D341Med (cell line): ENCODE measurements at places on chromosomes 7 and 10.

DNA sequence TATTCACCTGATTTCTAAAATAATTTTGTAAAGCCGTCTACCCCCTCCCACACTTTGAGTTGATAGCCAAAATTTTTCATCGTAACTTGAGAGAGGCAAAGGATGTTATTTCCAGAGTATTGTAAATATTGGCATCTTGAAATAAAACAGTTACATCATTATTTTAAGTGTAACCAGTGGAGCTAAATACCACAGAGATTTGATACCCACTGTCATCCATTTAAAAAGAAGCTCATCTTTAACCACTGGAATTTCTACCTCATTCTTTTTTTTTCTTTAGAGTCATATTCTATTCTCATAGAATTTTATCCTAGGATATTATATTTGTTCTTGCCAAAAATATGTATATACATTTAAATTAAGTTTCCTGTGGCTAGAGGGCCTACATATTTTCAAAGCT lies 48.6 kb downstream of the CAMK1D start:
- DNase-seq, result no peak

GRCh38 chr7:106456329-106456728 lies 171.5 kb upstream of the NAMPT start:
- DNase-seq, result no peak

GRCh38 chr10:30432622-30433305 lies 1.2 kb upstream of the MAP3K8 start:
- DNase-seq, result no peak

- no peak for DNase-seq
Observed at GRCh38 chr7:142461437-142461836, 203.6 kb upstream of the PRSS58 start.

DNA sequence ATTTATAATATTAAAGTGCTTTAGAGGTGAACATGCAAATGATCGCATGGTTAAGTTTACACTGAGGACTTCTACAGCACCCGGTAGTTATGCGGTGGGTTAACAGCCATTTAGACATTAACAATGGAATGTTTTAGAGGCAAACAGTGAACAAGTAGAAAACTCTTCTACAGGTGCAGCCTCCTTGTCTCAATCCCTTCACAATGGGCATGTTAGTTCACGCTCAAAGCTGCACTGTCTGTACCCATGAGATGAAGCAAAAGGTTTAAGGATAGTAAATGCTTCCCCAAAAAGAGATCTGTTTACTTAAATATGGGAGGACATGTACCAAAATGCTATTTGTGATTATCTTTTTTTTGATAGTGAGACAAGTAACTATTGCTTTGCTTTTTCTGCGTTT lies 25.1 kb downstream of the PUS7 start:
- no peak for DNase-seq

DNA sequence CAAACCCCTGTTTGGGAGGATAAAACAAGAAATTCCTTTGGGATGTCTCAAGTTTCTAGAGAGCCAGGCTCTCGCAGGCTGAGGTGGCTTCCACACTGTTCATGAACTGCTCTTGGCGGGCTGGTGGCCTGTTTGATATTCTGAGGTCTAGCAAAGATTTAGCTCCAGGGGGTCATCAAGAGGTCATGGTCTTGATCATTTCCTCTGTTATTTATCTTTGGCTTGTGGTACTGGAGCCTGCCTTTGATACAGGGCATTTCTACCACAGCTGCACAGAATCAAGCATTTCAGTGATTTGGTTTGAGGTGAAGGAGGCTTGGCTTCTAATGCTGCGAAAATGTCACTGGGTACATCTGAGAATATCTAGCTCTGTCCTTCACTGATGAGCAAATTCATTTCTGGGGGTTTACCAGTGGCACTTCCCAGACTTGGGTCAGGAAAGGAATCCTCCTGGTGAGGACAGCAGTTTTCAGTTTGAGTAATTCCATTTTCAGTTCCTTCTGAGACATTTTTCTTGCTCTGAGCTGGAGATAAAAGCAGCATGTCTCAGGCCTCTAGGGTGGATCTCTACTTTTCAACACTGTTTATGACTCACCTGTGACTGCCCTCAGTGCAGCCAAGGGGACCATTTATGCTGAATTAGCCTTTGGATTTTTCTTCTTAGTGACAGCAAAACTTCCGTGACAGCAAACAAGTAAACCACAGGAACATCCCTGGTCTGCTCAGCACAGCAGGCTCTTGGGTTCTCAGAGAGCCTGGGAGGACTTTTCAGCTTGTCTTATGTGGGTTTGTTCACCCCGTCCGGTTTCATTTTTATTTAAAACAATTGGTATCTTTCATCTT lies 312.0 kb downstream of the RNLS start:
- DNase-seq, result no peak

GRCh38 chr7:126792521-126792920 lies 460.2 kb downstream of the GRM8 start:
- DNase-seq, result no peak

DNA sequence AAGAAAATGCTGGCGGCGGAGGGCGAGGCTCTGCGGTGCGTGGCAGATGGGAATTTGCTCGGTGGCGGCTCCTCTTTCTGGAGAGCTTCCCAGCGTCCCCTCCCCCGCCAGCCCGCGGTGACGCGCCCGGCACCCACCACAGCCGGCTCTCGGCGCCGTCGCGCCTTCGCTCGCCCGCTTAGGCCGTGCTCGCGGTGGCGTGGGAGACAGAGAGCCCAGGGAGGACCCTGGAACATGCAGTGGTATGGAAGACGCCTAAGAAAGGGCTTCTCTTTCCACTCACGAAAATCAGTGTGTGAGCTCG lies 576 bp upstream of the CSGALNACT2 start:
- DNase-seq, result peak; percentile 89

- no peak for DNase-seq
Observed at GRCh38 chr7:45692031-45692430, 117.9 kb downstream of the ADCY1 start.

- DNase-seq, result no peak
Observed at GRCh38 chr7:104983076-104983577, 30.9 kb upstream of the KMT2E start.

GRCh38 chr7:35908331-35909216 lies 107.7 kb downstream of the SEPTIN7 start:
- no peak for DNase-seq

DNA sequence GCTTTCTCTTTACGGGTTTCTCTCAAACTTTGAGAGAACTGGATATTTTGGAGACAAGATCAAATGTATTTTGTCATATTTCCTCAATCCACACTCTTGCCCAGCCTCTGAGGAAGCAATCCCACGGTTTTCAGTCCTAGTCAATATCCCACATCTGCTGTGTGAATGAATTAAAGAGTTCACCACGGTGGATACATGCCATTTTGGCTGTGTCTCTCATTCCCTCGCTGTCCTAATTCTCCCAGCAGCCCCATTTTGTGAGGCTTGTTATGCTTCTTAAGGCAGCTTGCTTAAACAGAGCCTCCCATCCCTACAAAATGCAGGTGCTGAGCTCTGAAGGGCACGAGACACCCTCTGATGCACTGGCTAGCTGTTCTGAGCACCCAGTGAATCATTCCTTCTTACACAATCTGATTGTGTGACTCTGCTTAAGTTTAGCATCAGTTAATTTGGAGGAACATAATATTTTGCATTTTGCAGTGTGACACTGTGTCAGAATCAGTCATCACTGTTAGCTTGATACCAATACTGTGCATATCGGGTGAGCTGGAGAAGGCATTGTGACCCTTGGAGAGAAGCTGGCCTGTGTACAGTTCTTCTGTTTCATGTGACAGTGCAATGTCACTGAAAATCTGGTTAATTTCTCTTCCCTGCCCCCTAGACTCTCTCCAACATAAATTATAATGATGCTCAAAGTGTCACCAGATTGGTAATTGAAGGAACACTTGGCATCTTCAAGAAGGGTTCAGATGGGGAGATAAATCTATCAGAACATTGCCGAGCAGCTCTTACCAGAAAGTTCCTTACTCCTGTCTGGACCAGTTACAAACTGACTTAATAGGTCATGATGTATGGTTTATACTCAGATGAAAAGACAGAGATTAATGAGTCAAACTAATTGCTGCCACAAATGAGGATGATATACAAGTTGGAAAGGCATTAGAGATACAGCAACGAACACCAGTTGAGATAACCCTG lies 103.7 kb upstream of the AOAH start:
- DNase-seq, result no peak

DNA sequence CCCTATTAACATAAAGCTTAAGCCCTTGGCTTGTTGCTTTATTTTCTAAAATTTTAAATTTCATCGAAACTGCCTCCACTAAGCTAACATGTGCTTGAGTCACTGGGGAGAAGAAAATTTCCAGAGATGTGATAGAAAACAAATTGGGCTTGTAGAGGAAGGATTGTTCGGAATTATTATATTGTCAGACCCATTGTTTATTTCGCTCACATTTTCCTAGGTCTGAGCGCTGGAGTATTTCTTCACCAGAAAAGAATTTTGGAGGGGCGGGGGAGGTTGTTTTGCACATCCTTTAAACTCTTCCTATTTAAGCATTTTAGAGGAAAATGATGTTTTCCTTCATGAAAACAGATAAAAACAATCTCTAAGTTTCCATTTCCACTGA lies 29.1 kb downstream of the CELF2 start:
- no peak for DNase-seq

DNA sequence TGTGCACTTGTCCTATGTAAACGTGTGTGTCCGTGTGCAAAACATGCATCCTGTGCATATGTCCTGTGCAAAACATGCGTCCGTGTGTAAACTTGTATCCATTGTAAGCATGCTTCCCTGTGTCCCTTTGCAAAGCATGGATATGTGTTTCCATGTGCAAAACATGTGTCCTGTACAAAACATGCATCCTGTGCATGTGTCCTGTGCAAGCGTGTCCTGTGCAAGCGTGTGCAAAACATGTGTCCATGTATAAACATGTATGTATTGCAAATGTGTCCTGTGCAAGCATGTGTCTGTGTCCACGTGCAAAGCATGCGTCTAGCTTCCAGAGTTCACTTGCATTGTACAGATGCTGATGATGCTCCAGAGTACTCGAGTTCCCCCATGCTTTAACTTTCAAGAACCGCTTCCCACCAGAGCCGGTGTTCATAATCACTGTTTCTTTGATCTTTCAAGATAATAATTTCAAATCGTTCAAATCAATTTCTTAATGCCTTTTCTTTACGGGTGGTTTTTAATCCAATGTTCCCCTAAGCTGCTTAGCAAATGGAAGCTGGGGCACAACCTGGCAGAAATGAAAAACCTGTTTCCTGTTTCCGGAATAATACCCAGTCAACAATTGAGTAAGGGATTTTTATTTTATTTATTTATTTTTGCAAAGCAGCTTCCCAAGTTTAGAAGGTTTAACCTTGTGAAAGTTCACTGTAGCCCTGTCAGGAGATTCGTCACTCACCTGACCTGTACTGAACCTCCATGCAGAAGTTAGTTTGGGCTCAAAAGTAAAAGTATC lies 641 bp upstream of the ASB13 start:
- DNase-seq, result no peak

- DNase-seq, result no peak
Observed at GRCh38 chr7:158705234-158705850, 738 bp upstream of the NCAPG2 start.

DNA sequence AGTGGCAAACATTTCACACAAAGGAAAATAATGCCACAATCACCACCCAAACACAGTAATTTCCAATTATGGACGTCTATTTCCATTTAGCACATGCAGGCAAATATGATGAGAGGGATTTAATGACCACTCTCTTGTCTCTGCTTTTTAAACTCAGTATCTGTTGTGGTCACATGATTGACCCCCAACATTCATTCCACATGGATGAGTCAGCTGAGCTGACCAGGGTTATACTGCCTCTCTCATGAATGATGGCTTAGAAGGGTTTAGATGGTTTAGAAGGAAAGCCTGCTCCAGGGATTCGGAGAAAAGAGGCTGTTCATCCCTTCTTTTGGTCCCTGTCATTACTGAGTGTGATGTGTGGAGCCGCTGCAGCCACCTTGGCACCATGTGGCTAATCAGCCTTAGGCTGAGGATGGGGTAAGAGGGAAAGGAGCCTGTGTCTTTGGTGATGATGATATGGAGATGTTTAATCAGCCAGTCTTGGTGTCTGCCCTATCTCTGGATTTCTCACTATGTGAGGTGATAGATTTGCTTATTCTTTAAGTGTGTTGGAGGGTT lies 38.2 kb upstream of the JAKMIP3 start:
- DNase-seq, result no peak

DNA sequence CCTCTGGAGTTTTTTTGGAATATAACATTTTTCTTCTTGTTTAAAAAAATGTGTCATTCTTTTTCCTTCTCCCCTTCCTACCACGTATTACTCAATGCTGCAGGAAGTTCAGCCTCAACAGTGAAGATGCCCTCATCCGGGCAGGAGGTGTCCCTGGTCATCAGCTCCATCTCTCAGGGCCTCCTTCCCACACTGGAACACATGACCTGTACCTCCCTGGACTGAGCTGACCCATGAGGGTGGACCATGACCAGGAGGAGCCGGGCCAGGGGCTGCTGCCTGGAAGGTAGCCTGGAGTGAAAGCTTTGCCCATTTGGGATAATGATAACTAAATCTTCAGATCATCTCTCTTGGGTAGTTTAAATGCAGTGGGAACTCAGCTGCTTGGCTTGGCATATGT lies 316.5 kb upstream of the ZMIZ1 start:
- DNase-seq, result no peak

DNA sequence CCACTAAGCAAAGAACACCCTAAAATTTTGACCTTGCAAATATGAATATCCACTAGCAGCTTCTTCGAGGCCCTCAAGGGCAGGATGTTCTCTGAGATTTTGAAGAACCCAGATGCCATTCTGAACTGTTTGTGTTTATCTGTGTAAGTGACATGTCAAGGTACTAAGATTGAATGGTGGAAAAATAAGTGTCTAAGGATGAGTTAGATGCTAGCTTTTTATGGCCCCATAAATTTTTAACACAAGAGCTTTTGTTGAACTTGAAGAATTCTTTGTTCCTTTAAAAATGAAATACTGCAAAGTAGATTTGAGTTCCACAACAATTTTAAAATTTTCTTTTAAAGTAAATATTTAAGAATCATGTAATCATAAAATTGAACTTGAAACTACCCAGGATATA lies 259.8 kb downstream of the CSTF2T start:
- DNase-seq, result no peak

DNA sequence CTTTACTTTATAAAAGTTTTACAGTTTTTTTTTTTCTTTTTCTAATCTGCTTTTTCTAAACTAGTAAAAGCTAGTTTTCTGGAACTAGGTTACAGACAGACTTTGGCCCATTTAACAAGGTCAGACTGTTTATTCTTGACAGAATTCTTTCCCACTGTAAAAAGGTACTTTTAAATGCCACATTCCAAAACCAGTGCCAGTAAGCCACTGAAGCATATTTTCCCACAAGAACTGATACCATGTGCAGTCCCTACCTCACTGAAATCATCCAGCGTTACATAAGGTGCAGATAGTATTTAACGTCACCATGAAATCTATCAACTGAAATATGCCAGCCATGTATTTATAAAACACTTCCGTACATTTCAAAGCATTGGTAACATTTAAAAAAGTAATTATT lies 121.6 kb downstream of the CDK6 start:
- DNase-seq, result no peak

GRCh38 chr10:10680496-10680895 lies 337.2 kb upstream of the CELF2 start:
- no peak for DNase-seq

DNA sequence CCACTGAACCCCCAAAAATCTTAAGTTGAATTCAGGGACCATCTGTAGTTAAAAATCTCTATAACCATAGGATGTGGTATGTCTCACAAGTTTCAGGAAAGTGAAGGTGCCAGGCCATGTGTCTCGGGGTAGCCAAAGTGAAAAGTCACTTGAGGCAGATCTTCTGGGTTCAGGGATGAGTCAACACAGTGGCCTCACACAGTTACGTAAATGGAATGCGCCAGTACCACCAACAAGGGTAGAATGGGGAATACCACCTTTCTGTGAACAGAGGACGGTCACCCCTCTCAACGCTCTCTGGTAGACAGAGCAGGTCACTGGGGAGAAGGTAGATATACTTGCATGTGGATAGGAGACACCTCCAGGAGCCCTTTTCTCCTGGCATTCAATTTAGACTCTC lies 71.4 kb downstream of the ELMO1 start:
- DNase-seq, result no peak
